Left ventricle myocardium inferior (tissue), 1 donor: ENCODE measurements at places on chromosomes 3 and 15. TPM values are rescaled to one million over a fixed set of nuclear protein-coding genes. Genes with fewer than 3 reads are reported as not detected.

- H3K4me1 ChIP-seq, result peaks cover 58% of the 10 kb centered on the region
- H3K27me3 ChIP-seq, result no peaks in the 10 kb centered on the region
- peak overlapping the region; percentile 90 for H3K27ac ChIP-seq
Observed at GRCh38 chr3:61250784-61251173, 473 bp downstream of the FHIT start.

IGSF10 gene
- total RNA-seq, result 3.1 TPM

- no peak overlapping the region for H3K4me3 ChIP-seq
- no peaks in the 10 kb centered on the region for H3K27me3 ChIP-seq
- DNase-seq, result no peak
- H3K4me1 ChIP-seq, result peaks cover 21% of the 10 kb centered on the region
- H3K27ac ChIP-seq, result no peak overlapping the region
Observed at GRCh38 chr3:100978011-100978659, 15.1 kb downstream of the ABI3BP start.

TRH gene
- total RNA-seq, result not detected

SMCO1 gene
- total RNA-seq, result 73.0 TPM

GRCh38 chr3:78751266-78751665, 1016.5 kb downstream of the ROBO1 start:
- H3K27ac ChIP-seq, result no peak overlapping the region
- no peak for DNase-seq
- no peaks in the 10 kb centered on the region for H3K27me3 ChIP-seq
- H3K36me3 ChIP-seq, result no peaks in the 10 kb centered on the region
- no peaks in the 10 kb centered on the region for H3K4me1 ChIP-seq
- H3K4me3 ChIP-seq, result no peak overlapping the region

- no peaks in the 10 kb centered on the region for H3K27me3 ChIP-seq
- H3K27ac ChIP-seq, result peak overlapping the region; percentile 95
- H3K4me3 ChIP-seq, result peak overlapping the region; percentile 81
- H3K4me1 ChIP-seq, result peaks cover 94% of the 10 kb centered on the region
- H3K36me3 ChIP-seq, result peaks cover 11% of the 10 kb centered on the region
- no peak for DNase-seq
Observed at GRCh38 chr15:99109555-99110021, 4.7 kb downstream of the SYNM start.

GOLGA8G gene
- not detected for total RNA-seq

GRCh38 chr15:39336926-39337325, 244.0 kb upstream of the THBS1 start:
- peaks cover 5% of the 10 kb centered on the region for H3K4me1 ChIP-seq
- H3K4me3 ChIP-seq, result no peak overlapping the region
- H3K27me3 ChIP-seq, result no peaks in the 10 kb centered on the region
- no peaks in the 10 kb centered on the region for H3K36me3 ChIP-seq
- DNase-seq, result no peak

EFL1 gene
- total RNA-seq, result 12.9 TPM

- H3K36me3 ChIP-seq, result no peaks in the 10 kb centered on the region
- H3K4me3 ChIP-seq, result no peak overlapping the region
- H3K27me3 ChIP-seq, result no peaks in the 10 kb centered on the region
- peak overlapping the region; percentile 78 for H3K27ac ChIP-seq
Observed at GRCh38 chr3:42079701-42080452, 11.3 kb upstream of the TRAK1 start.

DNA sequence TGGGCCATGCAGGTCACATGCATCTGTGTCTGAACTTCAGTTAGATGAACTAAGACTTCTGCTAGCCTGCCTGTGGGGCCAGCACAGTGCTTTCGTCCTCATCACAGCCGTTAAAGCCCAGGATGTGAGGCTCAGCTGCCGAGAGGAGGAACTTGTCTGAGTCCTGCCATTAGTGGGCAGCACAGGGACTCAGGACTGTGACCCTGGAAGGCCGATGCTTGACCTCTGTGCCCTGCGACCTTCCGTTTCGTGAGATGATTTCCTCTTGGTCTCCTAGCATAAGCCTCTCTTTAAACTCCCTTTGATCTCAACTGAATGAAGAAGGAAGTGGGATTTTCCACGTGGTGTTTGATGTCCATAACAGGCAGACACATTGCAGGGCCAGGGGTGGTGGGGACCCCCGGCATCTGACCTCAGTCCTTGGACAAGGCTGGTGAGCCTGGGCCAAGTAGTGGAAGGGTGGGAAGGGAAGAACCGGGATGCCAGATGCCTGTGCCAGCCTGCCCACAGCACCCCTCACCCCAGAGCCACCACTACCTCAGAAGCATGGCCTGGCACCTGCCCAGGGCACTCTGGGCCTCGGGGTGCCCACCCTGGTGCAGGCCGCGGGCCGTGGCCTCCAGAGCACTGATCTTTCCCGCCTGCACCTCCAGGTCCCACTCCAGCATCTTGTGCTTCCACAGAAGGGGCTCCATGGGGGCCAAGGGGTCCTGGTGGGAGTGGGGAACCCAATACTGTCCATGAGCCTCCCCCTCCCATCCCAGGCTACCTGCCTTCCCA, 21.6 kb downstream of the PLA2G4B start:
- no peak overlapping the region for H3K27ac ChIP-seq
- peaks cover 10% of the 10 kb centered on the region for H3K4me1 ChIP-seq
- no peak for DNase-seq
- no peaks in the 10 kb centered on the region for H3K27me3 ChIP-seq
- H3K36me3 ChIP-seq, result no peaks in the 10 kb centered on the region
- H3K4me3 ChIP-seq, result no peak overlapping the region

DNA sequence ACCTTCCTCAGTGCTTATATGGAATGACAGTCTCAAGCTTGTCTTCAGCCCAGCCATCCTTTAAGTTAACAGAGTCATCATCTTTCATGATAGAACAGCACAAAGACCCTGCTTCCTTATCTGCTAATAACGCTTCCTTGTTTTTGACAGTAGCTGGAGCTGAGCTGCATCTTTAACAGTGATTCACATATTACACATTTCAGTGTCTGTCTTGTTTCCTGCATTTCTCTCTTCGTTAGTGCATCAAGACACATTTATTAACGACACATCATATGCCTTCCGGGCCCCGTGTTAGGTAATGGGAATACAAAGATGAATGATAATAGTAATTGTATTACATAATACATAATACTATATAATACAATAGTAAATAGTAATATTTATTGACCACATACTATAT, 30.2 kb upstream of the GREM1 start:
- H3K27me3 ChIP-seq, result peaks cover 11% of the 10 kb centered on the region
- H3K27ac ChIP-seq, result no peak overlapping the region
- H3K36me3 ChIP-seq, result no peaks in the 10 kb centered on the region

- H3K27me3 ChIP-seq, result peaks cover 30% of the 10 kb centered on the region
- no peaks in the 10 kb centered on the region for H3K36me3 ChIP-seq
- no peak for DNase-seq
Observed at GRCh38 chr3:13954266-13954665, 74.4 kb upstream of the WNT7A start.

SPCS1 gene
- total RNA-seq, result 85.8 TPM

INSYN1 gene
- 121 TPM for total RNA-seq

IL16 gene
- total RNA-seq, result 3.8 TPM

DNA sequence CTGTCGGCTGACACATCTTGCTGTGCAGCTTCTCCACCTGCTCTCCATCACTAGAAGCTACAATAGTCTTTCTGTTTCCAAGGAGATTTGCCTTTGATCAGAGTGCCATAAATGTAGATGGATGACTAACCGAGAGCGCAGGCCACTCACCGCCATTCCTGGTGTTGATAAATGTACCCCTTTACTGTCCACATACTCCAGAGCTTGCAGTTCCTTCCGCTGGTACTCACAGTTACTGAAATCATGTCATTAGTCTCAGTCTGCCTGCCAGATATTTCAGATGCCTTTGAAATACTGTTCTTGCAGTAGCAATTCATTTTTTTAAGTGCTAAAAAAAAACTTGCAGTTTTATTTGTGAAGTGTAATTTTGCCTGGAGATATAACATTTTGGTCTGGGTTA, 72.3 kb downstream of the BLM start:
- no peak overlapping the region for H3K4me3 ChIP-seq
- H3K36me3 ChIP-seq, result peaks cover 14% of the 10 kb centered on the region
- DNase-seq, result no peak
- peaks cover 8% of the 10 kb centered on the region for H3K4me1 ChIP-seq
- H3K27ac ChIP-seq, result no peak overlapping the region
- H3K27me3 ChIP-seq, result no peaks in the 10 kb centered on the region

TMEM40 gene
- 4.5 TPM for total RNA-seq

GOLGA8H gene
- 0.16 TPM for total RNA-seq

LYZL4 gene
- not detected for total RNA-seq

DNA sequence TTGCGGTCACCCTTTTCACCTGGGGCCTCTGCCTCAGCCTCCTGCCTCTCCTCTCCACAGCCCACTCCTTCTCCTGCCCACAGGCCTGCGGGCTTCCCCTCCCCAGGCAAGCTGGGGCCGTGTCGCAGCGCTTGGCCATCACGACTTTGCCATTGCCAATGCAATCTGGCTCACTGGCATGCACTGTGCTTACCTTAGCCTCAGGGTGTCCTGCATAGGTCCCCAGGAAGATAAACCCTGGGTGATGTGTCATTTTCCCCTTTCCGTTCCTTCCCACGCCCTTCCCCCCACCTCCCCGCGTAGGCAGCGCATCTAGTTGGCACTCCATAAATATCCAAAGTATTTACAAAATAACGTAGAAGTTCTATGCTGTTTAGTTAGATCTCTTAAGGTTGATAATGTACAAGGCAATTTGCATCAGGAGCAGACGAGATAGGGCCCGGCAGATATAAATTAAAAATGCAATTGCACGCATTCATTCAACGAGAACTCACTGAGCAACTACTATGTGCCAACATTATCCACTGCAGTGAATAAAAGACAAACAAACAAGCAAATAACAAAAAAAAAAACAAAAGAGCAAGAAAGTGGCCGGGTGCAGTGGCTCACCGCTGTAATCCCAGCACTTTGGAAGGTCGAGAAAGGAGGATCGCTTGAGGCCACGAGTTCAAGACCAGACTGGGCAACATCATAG, 973 bp upstream of the COPG1 start:
- H3K36me3 ChIP-seq, result peaks cover 21% of the 10 kb centered on the region
- H3K27me3 ChIP-seq, result no peaks in the 10 kb centered on the region
- peaks cover 69% of the 10 kb centered on the region for H3K4me1 ChIP-seq
- peak overlapping the region; percentile 95 for H3K4me3 ChIP-seq
- DNase-seq, result no peak

DNA sequence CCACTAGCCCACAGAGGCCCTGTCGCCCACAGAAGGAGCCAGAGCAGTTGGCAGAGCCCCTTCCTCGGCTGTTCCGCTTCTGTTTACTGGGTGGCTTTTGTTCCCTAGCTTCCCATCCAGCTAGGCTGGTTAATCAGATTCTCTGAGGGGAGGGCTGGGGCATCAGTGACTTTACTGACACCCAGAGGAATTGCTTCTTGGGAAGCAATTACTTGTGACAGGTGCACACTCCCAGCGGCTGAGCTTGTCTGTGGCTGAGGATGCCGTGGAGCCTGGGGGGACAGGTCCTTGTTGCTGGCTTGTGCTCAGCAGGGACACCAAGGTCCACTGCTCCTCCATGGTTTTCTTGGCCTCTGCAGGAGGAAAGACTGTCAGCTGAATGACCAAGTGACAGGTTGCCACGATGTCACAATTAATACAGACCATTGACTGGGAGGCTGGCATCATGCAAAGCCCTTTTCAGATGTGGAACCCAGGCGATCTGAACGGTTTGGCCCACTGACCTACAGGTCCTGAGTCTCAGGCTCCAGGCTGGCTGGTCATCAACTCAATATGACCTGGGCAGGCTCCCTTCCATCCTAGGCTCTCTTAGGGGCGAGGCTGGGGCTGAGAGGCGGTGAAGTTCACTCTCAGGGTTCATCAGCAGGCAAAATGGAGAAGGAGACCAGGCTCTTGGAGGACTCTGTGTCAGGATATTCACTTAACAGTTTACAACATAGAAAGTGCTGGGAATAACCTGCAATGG, 31.8 kb upstream of the SFMBT1 start:
- no peak for DNase-seq
- peaks cover 10% of the 10 kb centered on the region for H3K4me1 ChIP-seq
- no peak overlapping the region for H3K4me3 ChIP-seq
- no peaks in the 10 kb centered on the region for H3K36me3 ChIP-seq
- no peak overlapping the region for H3K27ac ChIP-seq

- no peak overlapping the region for H3K4me3 ChIP-seq
- peak overlapping the region; percentile 92 for H3K27ac ChIP-seq
- DNase-seq, result no peak
- H3K36me3 ChIP-seq, result no peaks in the 10 kb centered on the region
- H3K4me1 ChIP-seq, result peaks cover 72% of the 10 kb centered on the region
- H3K27me3 ChIP-seq, result no peaks in the 10 kb centered on the region
Observed at GRCh38 chr3:111738238-111738637, 120.8 kb upstream of the PHLDB2 start.

CAMKV gene
- total RNA-seq, result not detected

GRCh38 chr3:47503033-47503432, 10.5 kb downstream of the ELP6 start:
- H3K36me3 ChIP-seq, result peaks cover 73% of the 10 kb centered on the region
- H3K27me3 ChIP-seq, result no peaks in the 10 kb centered on the region
- no peak overlapping the region for H3K4me3 ChIP-seq
- no peak for DNase-seq
- no peak overlapping the region for H3K27ac ChIP-seq
- no peaks in the 10 kb centered on the region for H3K4me1 ChIP-seq
